ENCODE measurements at places on chromosomes 3 and 15.
A peak's percentile ranks its signal among the peaks of the same experiment; 100 is the strongest.

- DNase-seq: no peak
Observed at GRCh38 chr3:69809076-69809835, 70.0 kb downstream of the MITF start.

GRCh38 chr3:14730703-14731382 is 55.9 kb downstream of the C3orf20 start:
- DNase-seq: no peak

GRCh38 chr15:91967935-91968606 is 114.6 kb downstream of the SLCO3A1 start:
- DNase-seq: no peak

DNA sequence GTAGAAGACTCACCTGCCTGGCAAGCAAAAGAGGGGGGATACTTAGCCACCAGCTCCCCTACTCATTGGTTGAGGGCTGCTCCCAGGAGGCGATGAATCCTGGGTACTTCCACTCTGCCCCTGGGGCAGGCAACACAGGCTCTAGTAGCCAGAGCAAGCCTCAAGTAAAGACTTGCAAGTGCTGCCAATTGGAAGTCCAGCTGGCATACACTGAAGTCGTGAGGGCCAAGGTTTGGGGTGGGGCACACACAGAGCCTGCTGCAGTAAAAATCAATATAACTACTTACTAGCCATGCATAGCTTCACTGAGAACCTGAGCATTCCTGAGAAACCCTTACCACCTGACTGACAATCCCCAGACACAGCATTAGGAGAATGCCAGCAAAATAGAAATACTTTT is 123.0 kb upstream of the EIF1B start:
- no peak for DNase-seq

- DNase-seq: peak; percentile 93
Observed at GRCh38 chr15:62985768-62986167, 56.8 kb upstream of the TPM1 start.

DNA sequence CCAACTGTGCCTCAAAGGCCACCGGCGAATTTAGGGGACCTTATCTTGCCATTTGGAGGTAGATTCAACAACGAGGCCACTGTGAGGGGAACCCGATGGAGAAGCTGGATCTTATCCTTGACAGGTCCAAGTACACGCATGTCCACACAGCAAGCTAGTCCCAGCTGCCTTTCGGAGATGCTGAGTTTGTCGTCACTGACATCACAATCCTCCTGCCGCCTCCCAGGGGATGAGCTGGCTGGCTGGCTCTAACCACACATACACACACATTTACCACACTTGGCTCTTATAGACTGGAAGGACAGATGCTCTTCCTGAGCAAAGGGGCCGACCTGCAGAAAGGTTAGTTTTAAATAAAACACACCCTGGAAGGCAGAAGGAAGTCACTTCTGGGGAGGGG is 176.3 kb downstream of the STT3B start:
- peak; percentile 7 for DNase-seq

DNA sequence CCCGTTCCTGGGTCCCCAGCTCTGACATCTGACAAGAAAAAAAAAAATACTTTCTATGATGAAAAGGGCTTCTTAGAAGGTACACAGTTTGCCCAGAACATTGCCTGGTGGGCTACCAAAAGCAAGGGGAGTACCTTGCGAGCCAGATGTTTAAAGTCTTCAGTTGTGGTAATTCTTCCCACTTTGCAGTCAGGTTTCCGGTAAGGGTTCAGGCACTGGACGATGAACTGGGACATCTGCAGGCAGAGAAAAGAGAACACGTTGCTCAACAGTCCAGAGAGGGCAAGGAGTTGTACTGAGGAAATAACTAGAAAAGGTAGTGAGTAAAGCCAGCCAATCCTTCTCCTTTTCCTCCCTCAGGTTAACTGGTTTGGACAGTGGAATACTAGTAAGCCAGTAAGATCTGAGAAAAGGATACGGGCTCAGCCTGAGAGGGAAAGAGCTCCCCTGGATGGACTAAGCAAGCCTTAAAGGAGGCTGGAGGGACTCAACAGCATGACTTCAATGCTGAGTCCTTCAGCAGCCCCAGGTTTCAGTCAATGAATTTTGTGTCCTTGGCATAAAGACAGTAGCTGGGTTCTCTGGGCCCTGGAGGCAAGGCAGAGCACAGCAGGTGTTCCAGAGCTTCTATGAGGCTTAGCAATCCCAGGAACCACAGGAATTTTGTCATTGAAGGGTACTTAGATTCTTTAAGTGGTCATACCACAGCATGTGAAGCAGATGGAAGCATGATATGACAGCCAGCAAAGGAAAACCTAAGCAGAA is 38.2 kb downstream of the NBEAL2 start:
- DNase-seq: peak; percentile 51

DNA sequence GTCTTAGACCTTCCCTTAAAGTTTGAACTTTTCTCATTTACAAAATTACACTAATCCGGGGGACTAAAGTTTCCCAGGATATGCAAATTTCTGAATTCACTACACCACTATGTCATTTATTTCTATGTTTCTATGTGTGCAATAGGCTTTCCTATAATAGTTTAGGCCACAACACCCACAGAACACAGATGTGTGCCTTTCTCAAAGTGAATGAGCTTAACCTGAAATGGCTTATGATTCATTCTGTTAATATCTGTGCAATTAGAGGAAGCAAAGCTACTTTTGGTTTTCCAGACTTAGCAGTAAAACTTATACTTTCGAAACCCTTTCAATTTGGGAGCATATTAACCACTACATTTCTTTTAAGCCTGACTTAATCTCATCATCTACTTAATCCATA is 748.1 kb downstream of the GBE1 start:
- no peak for DNase-seq

DNA sequence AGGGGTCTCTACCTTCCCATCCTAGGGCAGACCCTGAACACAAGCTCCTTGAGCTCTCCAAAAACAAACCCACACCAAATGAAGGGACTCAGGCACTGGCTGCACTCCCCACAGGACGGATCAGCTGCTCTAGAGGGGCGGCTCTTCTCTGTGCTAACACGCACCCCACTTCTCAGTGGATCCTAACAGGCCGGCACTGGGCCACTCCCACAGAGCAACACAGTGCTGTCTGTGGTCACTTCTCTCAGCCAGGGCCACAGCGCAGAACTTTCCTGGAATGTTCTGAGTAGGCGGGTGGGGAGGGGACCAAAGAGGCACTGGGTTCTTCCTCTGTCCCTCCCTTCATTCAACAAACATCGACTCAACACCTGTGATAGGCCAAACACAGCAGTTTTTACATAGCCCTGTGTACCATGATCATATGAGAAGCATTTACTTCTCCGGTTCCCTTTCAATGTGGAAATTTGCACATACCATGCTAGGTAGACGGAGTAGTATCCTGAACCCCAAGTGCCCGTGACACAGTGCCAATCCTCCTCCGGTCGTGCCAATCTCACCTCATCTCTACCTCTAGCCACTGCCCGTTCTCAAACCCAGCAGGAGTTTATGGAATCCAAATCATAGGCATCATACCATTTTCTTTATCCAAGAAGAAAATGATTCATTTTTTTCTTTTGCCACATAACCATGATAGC is 98.1 kb downstream of the LRIG1 start:
- DNase-seq: no peak

- peak; percentile 33 for DNase-seq
Observed at GRCh38 chr15:40323953-40324937, 753 bp downstream of the INAFM2 start.

- peak; percentile 24 for DNase-seq
Observed at GRCh38 chr3:52471371-52472238, 16.2 kb downstream of the NISCH start.

DNA sequence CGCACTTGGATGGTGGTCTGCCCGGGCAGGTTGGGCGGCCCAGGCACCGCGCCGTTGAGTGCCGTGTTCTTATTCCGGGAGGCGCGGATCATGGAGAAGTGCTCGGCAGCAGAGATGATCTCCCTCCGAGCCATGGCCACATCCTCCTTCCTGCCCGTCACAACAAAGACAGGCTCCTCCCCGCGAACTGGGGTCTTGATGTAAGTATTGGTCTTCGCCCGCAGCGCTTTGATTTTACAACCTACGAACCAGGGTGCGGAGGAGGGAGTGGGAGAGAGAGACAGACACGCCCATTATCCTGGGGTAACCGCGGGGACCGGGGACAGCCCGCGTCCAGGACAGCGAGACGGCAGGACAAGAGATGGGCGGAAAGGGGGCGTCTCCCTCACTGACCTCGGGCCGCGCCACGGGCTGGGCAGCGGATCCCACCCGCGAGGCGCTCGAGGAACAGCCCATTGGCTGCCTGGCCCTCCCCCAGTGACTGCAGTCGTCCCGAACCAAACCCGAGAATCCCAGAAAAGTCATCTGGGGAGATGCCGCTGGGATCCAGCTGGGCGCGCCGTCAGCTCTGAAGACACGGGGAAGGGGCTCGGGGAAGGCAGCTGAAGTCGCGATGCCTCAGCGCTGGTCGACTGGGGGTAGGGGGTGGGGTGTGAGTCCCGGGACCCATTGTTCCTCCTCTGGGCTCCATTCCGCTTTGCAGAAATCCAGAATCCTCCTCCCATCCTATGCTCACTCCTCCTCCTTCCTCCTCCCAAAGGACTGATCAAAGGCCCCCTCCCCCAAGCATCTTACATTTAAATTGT is 1.2 kb downstream of the MEX3B start:
- DNase-seq: peak; percentile 88

DNA sequence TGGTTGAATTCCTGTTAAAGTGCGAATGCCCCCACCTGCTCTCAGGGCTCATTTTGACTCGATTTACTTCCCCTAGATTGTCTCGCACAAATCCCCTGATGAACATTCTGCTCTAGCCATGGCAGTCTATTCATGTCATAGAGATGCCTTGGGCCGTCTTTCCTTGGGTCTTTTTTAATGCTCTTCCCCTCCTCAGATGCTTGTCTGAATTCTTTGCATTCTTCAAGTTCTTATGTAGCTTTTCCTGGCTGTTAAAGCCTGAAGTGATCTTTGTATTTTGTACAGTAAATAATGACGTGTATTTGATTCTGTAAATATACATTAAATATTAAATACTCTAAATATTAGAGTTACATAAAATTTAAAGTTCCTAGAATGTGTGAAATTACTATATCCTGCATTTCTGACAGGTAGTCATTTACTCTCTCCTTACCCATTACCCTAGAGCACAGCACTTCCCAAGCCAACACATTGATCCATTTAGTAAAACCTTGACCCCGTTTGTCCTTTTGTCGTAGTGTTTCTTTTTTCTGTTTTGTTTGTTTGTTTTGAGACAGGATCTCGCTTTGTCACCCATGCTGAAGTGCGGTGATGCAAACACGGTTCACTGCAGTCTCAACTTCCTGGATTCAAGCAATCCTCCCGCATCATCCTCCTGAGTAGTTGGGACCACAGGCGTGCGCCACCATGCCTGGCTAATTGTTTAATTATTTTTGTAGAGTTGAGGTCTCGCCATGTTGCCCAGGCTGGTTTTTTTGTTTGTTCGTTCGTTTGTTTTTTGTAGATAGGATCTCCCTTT is 47.9 kb downstream of the YEATS2 start:
- DNase-seq: peak; percentile 59

DNA sequence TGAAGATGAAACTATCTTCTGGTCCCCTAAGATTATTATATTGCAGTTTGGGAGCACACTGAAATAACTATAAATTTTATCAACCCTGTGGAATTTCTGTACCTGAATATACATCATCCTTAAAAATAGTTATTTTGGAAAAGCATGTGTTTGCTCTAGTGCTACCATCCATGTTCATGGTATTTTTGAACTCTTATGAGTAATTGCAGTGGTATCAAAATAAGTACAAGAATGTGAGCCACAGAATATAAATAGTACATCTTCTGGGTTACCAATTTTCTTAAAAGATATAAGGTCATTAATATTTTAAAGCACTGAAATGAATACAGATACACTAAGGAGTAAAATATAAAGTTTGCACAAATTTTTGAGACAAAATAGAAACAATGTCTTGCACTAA is 206.5 kb downstream of the CBLB start:
- peak; percentile 33 for DNase-seq

DNA sequence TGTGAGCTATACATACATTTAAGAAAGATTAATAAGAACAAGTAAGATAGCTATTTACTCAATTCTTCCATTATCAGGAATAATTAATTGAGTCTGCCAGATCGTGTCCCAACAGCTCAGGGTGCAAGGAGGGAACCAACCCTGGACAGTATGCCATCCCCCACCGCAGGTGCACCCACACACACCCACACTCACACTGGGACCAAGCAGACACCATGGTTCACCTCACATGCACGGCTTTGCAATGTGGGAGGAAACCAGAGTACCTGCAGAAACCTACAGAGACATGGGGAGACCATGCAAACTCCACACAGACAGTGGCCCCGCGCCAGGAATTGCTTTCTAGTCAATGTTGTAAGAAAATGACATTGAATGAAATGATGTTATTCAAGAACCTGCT is 20.0 kb upstream of the TJP1 start:
- no peak for DNase-seq

GRCh38 chr15:89171136-89172072 is 50.0 kb downstream of the RLBP1 start:
- peak; percentile 33 for DNase-seq

DNA sequence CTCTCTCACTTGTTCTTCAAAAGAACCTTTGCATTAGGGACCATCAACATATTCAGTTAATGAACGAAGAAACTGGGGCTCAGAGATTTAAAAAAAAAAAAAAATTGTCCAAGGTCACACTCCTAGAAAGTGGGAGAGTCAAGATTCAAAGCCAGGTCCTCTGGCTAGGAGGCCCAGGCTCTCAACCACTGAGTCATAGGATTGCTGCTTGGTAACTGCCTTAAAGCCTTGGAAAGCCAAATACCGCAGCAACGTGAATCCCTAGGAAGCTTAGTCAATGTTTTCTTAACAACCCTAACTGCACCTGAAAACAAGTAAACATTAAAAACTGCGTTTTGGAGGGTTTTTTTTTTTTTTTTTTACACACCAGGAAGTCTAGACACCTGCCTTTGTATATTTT is 156.8 kb downstream of the WNT5A start:
- peak; percentile 98 for DNase-seq

GRCh38 chr3:151093905-151094304 is 8.4 kb downstream of the MED12L start:
- no peak for DNase-seq

- DNase-seq: no peak
Observed at GRCh38 chr15:88631464-88632028, 7.3 kb upstream of the ISG20 start.

DNA sequence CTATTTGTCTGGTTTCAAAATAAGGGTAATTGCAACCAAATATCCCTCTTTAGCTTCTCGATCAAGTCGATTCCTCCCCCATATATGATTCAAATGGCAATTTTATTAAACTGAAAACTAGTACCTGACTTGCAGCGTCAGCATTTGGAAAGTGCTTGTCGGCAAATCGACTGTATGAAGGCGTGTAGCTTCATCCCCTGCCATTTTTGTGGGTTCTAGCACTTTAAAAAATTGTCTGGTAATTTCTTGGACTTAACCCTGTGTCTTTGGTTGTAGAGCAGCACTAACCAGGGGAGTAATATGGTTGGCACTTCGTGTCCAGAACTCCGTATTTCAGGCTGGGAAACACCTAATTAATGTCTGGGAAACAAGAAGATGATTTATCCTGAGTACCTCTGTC is 573 bp downstream of the MME start:
- DNase-seq: no peak

- no peak for DNase-seq
Observed at GRCh38 chr15:55742498-55742926, 440 bp downstream of the PRTG start.

GRCh38 chr3:186882881-186883685 is 40.6 kb downstream of the ADIPOQ start:
- peak; percentile 91 for DNase-seq

GRCh38 chr15:39502082-39502447 is 78.8 kb upstream of the THBS1 start:
- DNase-seq: no peak

- DNase-seq: no peak
Observed at GRCh38 chr3:7567160-7567559, 706.2 kb downstream of the GRM7 start.

- no peak for DNase-seq
Observed at GRCh38 chr15:68789091-68789490, 31.6 kb downstream of the ANP32A start.
